ENCODE measurements at places on chromosomes 13 and 19.

DNA sequence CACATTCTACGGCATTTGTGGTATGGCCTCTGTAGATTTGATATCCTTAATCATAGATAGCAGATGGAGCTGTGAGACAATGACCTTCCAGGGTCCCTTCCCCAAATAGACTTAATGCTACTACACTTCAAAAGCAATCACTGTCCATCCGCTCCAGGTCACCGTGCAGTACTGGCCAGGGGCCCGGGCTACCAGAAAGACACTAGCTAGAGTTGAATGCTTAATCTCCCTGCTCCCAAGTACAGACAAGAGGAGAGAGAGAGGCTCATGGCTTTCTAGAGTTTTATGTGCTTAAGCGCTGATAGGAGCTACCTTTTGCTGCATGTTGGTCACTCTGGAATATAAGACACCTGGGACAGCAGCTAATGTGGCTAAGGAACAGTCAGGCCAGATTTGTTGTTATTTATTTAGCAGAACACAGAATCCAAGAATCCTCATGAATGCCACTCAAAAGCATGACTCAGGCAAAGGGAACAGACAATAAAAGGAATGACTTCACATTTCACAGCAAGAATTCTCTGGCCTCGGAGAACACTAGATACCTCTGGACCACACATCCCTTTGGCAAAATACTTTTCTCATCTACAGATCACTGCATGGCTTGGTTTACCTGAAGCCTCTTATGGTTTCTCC, 165.0 kb downstream of the LACC1 start:
- no peak overlapping the region for H3K4me3 ChIP-seq
- no peaks in the 10 kb centered on the region for H3K36me3 ChIP-seq
- H3K4me1 ChIP-seq, result no peaks in the 10 kb centered on the region
- H3K27me3 ChIP-seq, result no peaks in the 10 kb centered on the region
- no peak overlapping the region for H3K27ac ChIP-seq

- H3K36me3 ChIP-seq, result no peaks in the 10 kb centered on the region
- DNase-seq, result no peak
- no peaks in the 10 kb centered on the region for H3K4me1 ChIP-seq
These were observed 3.0 kb upstream of the ZNF878 start for GRCh38 chr19:12055784-12056183.

GRCh38 chr19:14345116-14345763, 36.0 kb upstream of the ADGRE5 start:
- no peak overlapping the region for H3K27ac ChIP-seq
- no peak for DNase-seq
- no peaks in the 10 kb centered on the region for H3K4me1 ChIP-seq
- H3K27me3 ChIP-seq, result no peaks in the 10 kb centered on the region
- H3K4me3 ChIP-seq, result no peak overlapping the region
- no peaks in the 10 kb centered on the region for H3K36me3 ChIP-seq

- no peaks in the 10 kb centered on the region for H3K27me3 ChIP-seq
- no peak overlapping the region for H3K4me3 ChIP-seq
- no peaks in the 10 kb centered on the region for H3K4me1 ChIP-seq
- H3K36me3 ChIP-seq, result no peaks in the 10 kb centered on the region
- H3K27ac ChIP-seq, result no peak overlapping the region
- no peak for DNase-seq
These were observed 1813.1 kb downstream of the OLFM4 start for GRCh38 chr13:54841682-54842081.

DNA sequence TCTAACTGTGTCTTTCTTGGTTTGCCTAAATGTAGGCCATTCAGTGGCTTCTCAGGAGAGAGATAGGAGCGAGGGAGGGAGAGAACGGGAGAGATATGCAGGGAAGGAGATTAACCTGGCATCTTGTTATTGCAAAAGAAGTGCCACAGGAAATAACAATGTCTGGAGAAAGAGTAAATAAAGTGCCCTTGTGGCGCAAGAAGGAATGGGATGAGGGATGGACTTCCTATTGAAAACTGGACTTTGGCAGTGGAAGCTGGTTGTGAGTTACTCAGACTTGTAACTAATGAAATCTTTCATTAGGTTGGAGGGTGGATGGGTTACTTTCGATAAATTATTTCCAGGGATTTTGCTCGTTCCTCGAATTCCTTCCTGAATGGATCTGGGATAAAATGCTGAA, 136.1 kb downstream of the LACC1 start:
- no peak overlapping the region for H3K4me3 ChIP-seq
- DNase-seq, result no peak
- H3K27me3 ChIP-seq, result no peaks in the 10 kb centered on the region
- no peak overlapping the region for H3K27ac ChIP-seq

- no peak overlapping the region for H3K27ac ChIP-seq
- H3K4me1 ChIP-seq, result no peaks in the 10 kb centered on the region
- no peak for DNase-seq
- H3K27me3 ChIP-seq, result no peaks in the 10 kb centered on the region
These were observed 69.1 kb downstream of the CAB39L start for GRCh38 chr13:49374585-49375290.

DNA sequence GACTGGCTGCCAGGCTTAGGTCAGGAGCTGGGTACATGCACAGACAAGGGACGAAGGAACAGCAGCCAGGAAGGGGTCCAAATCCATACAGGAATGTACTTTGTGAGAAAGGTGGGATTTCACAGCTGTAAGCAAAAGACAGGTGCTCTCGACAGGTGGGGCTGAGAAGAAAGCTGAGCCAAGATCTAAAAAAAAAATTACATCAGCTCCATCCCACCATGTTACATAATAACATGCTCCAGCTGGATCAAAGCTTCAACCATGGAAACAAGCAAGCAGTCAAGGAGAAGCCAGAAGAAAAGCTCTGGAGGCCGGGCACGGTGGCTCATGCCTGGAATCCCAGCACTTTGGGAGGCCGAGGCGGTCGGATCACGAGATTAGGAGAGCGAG, 8.0 kb downstream of the UBXN6 start:
- DNase-seq, result no peak
- no peak overlapping the region for H3K4me3 ChIP-seq
- no peaks in the 10 kb centered on the region for H3K27me3 ChIP-seq
- H3K27ac ChIP-seq, result no peak overlapping the region
- H3K4me1 ChIP-seq, result peaks cover 2% of the 10 kb centered on the region
- H3K36me3 ChIP-seq, result peaks cover 24% of the 10 kb centered on the region

DNA sequence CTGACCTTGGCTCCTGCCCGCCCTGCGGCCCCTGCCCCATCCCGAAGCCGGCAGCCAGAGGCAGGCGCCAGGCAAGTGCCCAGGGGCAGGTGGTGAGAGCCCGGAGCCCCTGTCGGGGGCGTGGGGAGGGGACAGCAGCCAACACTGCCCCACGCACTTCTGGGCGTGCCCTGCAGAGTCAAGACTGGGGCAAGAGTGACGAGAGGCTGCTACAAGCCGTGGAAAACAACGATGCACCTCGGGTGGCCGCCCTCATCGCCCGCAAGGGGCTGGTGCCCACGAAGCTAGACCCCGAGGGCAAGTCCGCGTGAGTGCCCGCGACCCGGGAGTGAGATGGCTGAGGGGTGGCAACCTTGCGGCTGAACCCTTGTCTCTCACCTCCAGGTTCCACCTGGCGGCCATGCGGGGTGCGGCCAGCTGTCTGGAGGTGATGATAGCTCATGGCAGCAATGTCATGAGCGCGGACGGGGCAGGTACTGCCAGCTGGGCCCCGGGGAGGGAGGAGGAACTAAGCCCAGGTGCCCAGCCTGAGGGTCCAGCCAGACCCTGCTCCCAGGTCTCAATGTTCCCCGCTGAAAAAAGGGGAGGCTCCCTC, 17.3 kb downstream of the ANKRD24 start:
- DNase-seq, result no peak
- H3K4me3 ChIP-seq, result no peak overlapping the region
- no peaks in the 10 kb centered on the region for H3K36me3 ChIP-seq
- 0 out of 2 replicates have a peak, but pooled peaks cover 1% of the 10 kb centered on the region for H3K27me3 ChIP-seq
- no peaks in the 10 kb centered on the region for H3K4me1 ChIP-seq

GRCh38 chr19:54473071-54473891, at the start of gene CDC42EP5:
Gene CDC42EP5 (minus strand): TSS chr19:54473296. CDS start chr19:54465547, 7,749 bp downstream.
- no peaks in the 10 kb centered on the region for H3K4me1 ChIP-seq
- H3K27me3 ChIP-seq, result peaks cover 3% of the 10 kb centered on the region

- no peak overlapping the region for H3K4me3 ChIP-seq
- no peak overlapping the region for H3K27ac ChIP-seq
- no peak for DNase-seq
- no peaks in the 10 kb centered on the region for H3K27me3 ChIP-seq
- H3K4me1 ChIP-seq, result no peaks in the 10 kb centered on the region
- H3K36me3 ChIP-seq, result no peaks in the 10 kb centered on the region
These were observed 8.0 kb downstream of the FRY start for GRCh38 chr13:32039528-32039927.

GRCh38 chr13:70178346-70178745, 70.1 kb upstream of the KLHL1 start:
- no peaks in the 10 kb centered on the region for H3K4me1 ChIP-seq
- no peak overlapping the region for H3K27ac ChIP-seq
- H3K36me3 ChIP-seq, result no peaks in the 10 kb centered on the region
- no peak for DNase-seq
- no peak overlapping the region for H3K4me3 ChIP-seq
- no peaks in the 10 kb centered on the region for H3K27me3 ChIP-seq

DNA sequence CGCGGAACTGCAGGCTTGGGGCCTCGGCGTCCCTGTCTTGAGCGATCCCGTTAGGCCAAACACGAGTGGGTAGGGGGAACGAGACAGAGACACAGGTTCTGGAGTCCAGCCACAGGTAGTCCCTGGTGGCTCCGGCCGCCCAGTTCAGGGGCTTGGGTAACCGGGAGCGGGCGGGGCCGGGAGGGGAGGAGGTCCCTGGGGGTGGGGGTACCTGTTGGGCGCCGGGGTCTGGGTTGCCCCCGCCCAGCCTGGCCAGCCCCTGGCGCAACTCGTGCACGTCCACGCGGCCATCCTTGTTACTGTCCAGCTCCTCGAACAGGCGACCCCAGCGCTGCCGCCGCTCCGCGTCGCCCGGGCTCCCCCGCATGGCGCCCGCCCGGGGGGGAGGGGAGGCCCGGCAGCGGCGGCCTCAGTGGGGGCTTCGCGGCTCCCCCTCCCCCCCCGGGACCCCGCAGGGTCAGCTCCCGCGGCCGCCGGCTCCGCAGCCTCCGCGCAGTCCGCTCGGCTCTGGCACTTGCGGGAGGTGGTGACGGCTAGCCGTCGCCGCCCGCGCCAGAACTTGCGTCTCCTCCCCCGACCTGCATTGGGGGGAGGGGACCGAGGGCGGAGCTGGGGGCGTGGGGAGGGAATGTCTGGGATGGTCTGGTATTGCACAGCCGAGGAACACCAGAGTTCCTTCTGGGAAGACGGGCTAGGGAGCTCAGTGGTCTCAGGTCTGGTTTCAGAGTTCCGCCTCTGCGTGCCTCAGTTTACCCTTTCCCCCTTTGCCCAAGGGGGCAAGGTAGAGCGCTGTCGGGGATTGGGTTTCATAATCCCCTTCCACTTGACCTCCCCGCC, at the start of gene SLC25A23:
Gene SLC25A23, minus strand, starts transcription at position 531 of the 837 bp plus-strand sequence. Its CDS starts 164 bp downstream, at position 367.
- no peaks in the 10 kb centered on the region for H3K27me3 ChIP-seq
- H3K36me3 ChIP-seq, result peaks cover under 1% of the 10 kb centered on the region
- no peak within 1 kb of the TSS for H3K27ac ChIP-seq
- peak; percentile 54 for DNase-seq

GRCh38 chr13:20960663-20961309, 58.2 kb upstream of the XPO4 start:
- H3K27me3 ChIP-seq, result no peaks in the 10 kb centered on the region
- no peaks in the 10 kb centered on the region for H3K4me1 ChIP-seq
- no peak overlapping the region for H3K27ac ChIP-seq
- no peak overlapping the region for H3K4me3 ChIP-seq
- H3K36me3 ChIP-seq, result no peaks in the 10 kb centered on the region

- H3K27ac ChIP-seq, result no peak overlapping the region
- H3K4me3 ChIP-seq, result no peak overlapping the region
- H3K27me3 ChIP-seq, result no peaks in the 10 kb centered on the region
- DNase-seq, result no peak
- no peaks in the 10 kb centered on the region for H3K36me3 ChIP-seq
These were observed 98.7 kb downstream of the CCNA1 start for GRCh38 chr13:36530861-36531590.

DNA sequence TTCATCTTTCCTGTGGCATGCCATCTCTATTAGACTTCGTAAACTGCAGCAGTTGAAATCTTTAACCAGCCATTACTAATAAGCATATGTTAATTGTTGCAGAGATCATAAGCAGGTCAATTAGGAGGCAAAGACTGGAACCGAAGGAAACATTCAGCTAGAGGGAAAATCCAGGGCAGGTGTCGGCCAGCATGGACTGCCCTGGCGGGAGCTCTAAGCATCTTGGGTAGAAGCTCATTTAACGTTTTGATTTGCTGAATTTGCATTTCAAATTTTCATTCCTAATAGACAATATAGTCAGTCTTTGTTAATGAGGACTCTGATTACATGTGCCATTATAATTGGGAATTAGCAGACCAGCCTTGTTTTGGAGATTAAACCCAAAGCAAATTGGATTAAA, 238.6 kb downstream of the POU4F1 start:
- no peak overlapping the region for H3K4me3 ChIP-seq
- no peaks in the 10 kb centered on the region for H3K27me3 ChIP-seq
- no peaks in the 10 kb centered on the region for H3K4me1 ChIP-seq
- H3K36me3 ChIP-seq, result no peaks in the 10 kb centered on the region

DNA sequence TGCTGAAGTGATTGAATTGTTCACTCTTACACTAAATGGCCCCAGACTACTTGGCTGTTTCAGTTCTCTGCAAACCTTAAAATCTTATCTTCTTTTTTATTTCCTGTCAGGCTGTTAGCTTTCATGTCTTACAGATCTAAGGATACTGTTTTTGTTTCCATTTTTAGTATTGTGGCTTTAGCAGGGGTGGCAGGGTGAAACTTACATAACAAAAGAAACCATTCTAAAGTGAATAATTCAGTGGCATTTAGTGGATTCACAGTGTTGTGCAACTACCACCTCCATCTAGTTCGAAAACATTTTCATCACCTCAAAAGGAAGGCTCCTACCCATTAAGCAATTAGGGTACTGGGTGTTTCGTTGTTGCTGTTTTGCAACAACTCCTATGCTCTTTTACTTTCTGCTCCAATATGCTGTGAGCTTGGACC, 19.8 kb downstream of the TMEM272 start:
- no peaks in the 10 kb centered on the region for H3K36me3 ChIP-seq
- H3K4me1 ChIP-seq, result no peaks in the 10 kb centered on the region
- DNase-seq, result no peak
- no peak overlapping the region for H3K27ac ChIP-seq
- no peak overlapping the region for H3K4me3 ChIP-seq

- H3K4me1 ChIP-seq, result peaks cover 1% of the 10 kb centered on the region
- H3K27me3 ChIP-seq, result no peaks in the 10 kb centered on the region
- DNase-seq, result no peak
- no peak overlapping the region for H3K4me3 ChIP-seq
- H3K36me3 ChIP-seq, result no peaks in the 10 kb centered on the region
These were observed 3.7 kb upstream of the ZNF552 start for GRCh38 chr19:57818378-57818777.

DNA sequence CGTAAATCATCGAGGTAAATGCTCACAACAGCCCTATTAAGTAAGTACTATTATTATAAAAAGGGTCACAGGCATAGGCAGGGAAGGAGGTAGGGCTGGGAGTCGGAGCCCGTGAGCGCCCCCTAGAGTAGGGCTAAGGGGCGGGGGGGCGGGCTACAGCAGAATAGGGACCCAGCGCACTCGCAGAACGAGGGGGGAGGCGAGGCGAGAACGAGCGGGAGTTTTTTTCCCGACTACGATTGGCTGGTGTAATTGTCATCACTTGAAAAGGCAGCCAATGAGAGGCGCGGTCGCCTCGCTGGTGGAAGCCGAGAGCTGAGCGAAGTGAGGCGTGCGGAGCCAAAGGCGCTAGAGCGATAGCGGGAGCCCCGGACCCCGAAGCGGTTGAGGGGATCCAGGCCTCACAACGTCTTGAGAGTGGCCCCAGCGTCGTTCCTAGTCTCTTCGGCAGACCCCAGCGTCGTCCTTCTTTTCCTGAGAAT, 24.2 kb downstream of the KEAP1 start:
- no peaks in the 10 kb centered on the region for H3K4me1 ChIP-seq
- peak; percentile 90 for DNase-seq
- H3K27ac ChIP-seq, result no peak overlapping the region
- H3K27me3 ChIP-seq, result peaks cover 5% of the 10 kb centered on the region
- no peaks in the 10 kb centered on the region for H3K36me3 ChIP-seq
- H3K4me3 ChIP-seq, result no peak overlapping the region
